ENCODE measurements at places on chromosomes 5 and 9.
A peak's percentile ranks its signal among the peaks of the same experiment; 100 is the strongest.

DNA sequence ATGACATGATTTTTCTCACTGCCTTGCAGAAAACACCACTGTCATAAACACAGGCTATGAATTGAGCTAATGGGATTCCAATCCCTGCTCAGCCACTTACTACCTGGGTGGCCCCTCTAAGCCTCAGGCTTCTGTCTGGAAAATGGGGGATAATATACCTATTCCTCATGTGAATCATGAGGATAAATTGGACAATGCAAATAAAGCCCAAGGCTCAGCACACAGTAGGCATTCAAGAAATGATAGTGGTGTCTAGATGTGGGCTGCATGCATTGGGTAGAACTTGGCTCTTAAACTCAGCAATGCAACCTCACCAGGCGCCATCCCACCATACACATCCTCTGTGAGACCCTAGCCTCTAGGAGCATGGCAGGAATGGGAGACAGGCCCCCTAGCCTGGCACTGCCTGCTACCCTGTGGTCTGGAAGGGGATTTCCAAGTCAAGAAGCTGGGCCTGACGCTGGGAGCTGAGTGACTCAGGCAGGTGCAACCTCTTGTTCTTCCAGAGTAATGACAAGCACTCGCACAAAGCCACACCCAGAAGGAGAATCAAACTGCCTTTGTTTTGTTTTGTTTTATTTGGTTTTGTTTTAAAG lies 2.3 kb upstream of the TNIP1 start:
- DNase-seq, result peak; percentile 61

DNA sequence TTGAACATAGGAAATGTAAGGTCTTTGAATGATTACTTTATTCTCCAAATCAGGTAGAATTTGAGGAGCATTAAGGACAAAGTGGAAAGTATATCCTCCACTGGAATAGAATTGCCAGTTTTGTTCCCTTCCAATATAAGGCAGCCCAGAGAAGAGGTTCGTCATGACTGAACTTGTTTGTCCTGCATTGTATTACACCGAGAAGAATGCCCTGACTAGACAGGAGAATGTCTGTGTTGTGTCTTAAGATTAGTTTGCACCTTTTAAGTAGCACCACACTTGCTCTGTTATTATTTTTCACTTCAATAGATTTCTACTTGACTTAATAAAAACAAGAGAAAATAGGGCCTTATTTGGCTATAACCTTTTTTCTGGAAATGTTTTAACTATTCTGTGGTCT lies 586.2 kb upstream of the PTGER4 start:
- DNase-seq, result no peak

DNA sequence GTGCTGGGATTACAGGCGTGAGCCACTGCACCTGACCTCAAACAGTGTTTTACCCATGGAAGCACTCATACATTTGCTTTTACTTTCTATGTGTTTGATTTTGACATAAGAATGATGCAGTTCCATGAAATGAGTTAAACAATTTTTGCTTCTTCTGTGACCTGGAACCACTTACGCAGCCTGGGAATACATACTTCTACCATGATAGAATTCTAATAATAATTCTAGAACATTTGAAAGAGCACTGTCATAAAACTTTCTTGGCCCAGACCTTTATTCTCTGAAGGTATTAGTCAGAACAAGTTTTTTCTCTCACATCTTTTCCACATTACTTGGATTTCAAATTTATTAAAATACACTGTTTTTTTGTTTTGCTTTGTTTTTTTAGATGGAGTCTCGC lies 25.3 kb upstream of the COL5A1 start:
- DNase-seq, result no peak

DNA sequence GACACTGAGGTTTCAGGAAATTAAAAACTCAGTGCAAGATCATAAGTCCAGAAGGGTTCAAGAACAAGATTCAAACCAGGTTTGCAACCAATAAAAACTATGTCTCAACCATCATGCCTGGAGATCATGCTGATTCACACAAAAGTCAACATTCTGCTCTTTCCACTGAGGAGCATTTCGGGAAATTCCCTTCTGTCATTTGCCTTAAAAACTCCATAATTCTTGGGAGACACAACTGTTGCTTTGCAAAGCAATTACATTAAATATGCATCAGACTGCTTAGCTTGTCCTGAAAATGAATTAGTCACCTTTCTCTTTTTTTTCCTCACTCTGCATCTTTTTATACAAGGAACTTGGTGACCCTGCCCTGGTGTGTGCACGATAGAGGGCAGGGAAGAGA lies 275.9 kb upstream of the ZNF462 start:
- no peak for DNase-seq

DNA sequence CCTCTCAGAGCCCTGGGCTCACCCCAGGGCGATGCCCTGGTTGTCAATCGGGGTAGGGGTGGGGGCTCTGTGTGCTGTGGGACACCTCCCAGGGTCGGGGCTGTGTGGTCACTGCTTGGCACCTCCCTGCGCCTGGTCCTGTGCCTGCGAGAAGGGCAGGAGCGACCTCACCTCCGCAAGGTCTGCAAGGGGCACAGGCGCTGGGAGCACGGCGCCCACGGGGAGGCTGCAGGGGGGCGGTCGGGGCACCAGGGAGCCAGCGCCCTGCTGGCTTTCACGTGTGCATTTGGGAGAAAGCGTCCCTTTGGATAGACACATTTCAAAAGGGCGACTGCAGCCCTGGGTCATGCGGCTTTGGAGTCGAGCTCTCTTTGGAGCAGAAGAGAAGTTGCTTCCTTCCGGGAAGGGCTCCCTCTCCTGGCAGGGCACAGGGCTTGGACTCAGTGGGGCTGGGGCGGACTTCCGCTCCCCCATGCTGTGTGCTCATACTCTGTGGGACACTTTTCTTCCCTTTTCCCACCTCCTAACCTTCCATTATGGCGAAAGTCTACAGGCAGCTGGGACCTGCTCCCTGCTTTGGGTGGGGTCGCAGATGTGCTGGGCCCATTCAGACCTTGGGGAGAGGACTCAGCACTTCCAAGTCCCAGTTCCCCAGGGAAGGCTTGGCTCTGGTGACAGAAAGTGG lies 52.9 kb upstream of the SLC28A3 start:
- no peak for DNase-seq

DNA sequence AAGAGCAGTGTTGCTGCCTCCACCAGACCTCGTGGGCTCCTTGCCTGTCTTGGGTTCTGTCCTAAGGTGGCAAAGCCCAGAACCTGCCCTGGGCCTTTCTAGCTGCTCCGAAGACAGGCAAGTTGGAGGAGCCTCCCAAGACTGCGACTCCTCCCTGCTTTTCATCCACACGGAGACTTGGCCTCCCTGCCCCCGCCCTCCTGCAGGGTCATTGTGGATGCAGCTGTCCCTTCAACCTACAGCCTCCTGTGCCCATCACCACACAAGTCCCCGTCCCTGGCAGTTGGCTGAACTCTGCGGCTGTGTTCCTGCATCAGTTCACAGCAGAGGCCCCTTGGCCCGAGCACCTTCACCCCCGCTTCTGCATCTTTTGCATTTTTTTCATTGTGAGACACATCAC lies 59.2 kb downstream of the WNK2 start:
- DNase-seq, result no peak

DNA sequence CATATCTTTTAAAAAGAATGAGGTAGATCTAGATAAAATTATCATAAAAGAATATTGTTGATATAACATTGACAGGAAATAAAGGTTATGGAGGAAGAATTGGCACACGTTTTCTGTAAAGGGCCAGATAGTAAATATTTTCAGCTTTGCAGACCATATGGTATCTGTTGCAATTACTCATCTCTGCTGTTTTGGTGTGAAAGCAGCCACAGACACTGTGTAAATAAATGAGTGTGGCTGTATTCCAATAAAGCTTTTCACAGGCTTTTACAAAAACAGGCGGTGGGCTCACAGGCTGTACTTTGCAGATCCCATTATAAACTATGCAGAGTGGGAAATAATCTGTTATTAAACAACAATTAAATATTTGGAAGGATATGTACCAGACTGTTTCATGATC lies 87.4 kb downstream of the SGCD start:
- no peak for DNase-seq

- no peak for DNase-seq
Observed at GRCh38 chr5:76104027-76104426, 20.8 kb downstream of the SV2C start.

DNA sequence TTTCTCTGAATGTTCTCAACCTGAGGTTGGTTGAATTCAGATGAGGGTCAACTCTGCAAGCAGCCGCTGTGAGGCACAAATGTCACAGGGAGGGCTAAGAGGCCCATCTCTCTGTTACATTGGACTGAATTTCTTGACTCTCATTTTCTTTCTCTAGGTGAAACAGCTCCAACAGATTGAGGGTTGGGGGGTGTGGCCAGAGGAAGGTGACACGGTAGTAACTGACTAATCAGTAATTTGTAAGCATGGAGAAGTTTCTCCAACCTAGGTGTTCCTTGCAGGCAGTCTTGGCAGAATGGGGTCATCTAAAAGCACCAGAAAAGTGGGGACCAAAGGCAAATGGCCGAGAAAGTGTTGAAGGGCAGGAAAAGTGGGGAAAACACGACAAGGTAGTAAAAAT lies 16.8 kb downstream of the CCT5 start:
- DNase-seq, result no peak

DNA sequence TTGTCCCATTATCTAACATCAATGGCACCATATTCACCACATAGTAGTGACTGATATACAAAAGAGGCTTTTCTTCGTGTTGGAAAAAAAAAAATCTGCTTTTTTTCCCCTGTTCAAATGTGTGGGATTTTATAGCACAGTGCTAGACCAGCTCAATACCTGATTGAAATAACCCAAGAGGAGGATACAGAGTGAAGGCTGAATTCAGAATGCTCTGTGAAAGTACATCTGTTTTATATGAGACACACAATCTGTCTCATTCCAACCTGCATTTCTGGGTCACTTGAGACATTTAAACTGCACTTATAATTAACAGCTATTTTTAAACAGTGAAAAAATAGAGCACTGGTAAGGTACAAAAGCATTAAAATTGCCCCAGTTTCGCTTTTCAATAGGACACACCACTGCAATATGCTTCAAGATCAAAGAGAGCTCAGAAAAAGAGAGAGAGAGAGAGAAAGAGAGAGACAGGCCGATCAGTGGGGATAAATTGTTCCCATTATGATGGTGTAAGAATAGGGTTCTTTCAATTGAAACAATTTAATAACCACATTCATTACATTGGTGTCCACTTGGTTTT lies 179.3 kb downstream of the NR2F1-AS1 start:
- no peak for DNase-seq

DNA sequence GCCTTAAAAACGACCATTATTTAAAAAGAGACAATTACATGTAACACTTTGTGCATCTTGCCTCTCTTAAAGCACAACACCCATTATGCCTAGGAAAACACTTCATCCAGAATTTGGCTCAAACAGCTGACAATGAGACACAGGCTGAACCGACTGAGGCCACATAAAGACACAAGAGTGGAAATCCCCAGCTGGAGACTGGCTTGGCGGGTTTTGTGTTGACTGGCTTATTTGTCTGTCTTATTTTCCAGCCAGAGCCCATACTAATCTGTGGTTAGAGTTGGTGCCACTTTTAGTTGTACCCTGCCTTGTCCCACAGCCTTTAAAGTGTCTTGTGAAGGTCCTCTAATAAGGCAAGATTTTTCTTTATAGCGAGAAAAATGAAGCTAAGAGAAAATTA lies 21.2 kb downstream of the TRIM14 start:
- DNase-seq, result no peak

DNA sequence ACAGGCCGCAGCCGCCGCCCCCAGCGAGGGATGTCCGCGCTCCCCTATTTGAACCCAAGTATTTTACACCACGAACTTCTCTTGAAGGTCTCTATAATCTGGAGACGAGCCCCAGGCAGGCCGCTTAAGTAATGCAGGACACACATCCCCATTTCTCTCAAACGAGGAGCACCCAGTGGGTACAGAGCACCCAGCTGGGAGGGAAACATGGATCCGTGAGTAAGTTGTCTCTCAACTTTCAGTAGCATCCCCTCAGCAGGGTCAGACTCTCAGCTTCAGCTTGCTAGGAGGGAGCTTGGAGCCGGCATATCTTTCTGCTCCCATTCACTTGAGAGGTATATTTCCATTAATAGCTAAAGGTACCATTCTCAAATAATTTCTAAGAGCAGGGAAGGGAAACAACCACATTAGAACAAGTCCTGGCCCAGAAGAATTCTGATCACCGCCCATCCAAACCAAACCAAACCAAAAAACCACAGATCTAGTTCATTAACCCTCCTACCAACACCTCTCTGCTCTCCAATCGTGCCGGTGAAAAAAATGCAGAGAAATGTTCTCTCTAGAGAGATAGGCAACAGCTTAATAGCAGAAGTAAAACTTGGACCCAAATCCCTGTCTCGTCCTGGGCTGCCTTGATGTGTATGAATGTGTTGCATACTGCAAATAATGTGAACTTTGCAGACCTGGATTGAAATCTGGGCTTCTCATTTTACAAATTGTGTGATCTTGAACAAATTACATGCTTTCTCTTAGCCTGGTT lies 910 bp downstream of the TDRD7 start:
- DNase-seq, result no peak

DNA sequence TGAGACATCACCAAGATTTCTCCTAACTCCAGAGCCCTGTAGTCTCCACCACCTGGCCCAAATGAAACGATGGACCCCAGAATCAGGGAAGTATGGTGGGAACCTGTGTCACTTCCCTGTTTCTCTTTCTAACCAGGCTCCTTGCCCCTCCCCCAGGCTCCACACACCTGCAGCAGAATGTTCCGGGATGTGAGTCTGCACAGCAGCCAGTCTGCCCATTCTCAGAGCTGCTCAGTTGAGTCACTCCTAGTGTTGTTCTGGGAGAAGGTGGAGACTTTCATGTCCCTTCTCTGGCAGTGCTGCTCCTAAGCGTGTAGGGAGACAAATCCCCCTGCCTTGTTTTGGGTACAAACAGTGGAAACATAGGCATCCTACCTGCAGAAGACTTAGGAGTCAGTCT lies 76.0 kb upstream of the XPA start:
- no peak for DNase-seq

DNA sequence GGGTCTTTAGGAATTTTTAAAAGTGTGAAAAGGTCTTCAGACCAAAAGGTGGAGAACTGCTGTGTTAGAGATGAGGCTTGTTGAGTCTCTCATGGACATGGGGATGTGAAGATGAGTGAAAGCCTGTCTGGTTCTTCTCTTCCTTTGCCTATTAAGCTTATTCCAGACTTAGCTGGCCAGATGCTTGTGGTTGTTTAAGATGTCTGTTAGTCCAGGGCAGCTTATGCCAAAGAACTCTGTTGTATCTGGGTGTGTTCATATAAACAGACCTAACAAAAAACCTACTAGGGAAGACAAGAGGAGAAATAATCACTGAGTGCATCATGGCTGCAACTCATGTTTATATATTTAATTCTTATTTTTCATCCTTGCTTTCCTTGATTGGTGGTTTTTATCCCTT lies 57.5 kb upstream of the NCS1 start:
- DNase-seq, result no peak

- DNase-seq, result no peak
Observed at GRCh38 chr5:1948111-1948510, 65.4 kb upstream of the IRX4 start.

DNA sequence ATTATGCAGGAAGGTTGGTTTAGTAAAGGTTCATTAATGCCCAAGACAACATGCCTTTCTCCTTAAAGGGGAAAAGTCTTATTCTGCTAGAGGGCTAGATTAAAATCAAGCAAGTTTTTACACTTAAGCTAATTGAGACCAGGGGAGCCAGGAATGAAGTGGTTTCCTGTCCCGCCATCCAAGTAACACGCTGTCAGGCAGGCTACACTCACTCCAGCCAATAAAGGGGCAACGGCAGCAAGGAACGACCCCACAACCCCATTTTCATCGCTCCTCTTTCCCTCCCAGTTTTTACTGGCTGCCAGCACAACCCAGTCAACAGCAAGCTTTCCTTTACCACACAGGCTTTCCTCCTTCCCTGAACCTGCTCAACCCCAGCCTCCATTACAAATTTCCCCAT lies 225.1 kb downstream of the DCP2 start:
- no peak for DNase-seq

GRCh38 chr5:10243660-10244240 lies 5.9 kb downstream of the ATPSCKMT start:
- DNase-seq, result no peak

Measured in T-helper 9 cell (primary cell).